ENCODE measurements at places on chromosomes 13 and 19. TPM values are rescaled to one million over a fixed set of nuclear protein-coding genes. Genes with fewer than 3 reads are reported as not detected.

HSPB6 gene
- 1.4 TPM for total RNA-seq

NALCN gene
- not detected for total RNA-seq

- DNase-seq: no peak
Observed at GRCh38 chr19:38211766-38212165, 12.3 kb downstream of the DPF1 start.

EFNB2 gene
- 0.24 TPM for total RNA-seq

LGALS14 gene
- 4.3 TPM for total RNA-seq

DNA sequence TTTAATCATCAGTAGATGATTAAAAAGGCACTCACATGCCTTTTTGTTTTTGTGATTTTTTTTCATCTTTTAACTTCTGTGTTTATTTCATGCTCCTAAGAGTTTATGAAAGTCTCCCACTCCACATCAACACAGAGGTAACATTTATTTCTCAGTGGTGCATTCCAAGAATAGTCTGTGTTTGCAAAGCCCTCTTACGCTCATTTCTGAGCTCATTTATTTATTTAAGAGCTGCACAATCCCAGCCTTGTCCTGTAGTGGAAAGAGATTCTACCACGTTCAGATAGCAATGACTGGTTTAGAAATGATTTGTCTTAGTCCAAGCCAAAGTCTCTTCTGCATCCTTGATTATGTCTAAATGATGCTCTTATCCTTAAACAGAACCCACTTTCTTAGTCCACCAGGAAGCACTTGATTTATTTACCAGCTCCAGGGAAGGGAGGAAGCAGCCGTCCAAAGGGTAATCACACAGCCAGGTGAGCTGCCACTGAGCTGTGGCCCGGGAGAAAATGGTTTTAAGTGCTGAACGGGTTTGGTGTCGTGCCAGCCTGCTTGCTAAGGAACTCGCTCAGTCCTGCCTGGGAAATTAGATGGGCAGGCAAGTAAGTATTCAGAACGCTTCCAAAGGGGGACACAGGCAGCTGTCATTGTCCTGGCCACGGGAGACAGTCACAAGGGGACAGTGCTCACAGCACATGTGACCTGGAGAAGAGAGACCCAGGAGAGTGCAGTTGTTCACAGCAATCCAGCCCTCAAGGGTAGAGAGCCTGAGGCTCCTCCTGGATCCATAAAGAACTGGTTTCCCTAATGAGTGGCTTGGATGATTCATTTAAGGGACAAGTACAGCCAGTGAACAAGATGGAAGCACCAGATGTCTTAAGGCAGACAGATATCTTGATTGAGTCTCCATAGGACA lies 131.8 kb upstream of the WASF3 start:
- DNase-seq: no peak

GRCh38 chr19:43618921-43619261 lies 538 bp downstream of the ZNF428 start:
- peak; percentile 58 for DNase-seq

- DNase-seq: no peak
Observed at GRCh38 chr19:44566984-44567383, 37.5 kb upstream of the CEACAM20 start.

- DNase-seq: no peak
Observed at GRCh38 chr13:52421216-52421615, 15.2 kb upstream of the THSD1 start.

GRCh38 chr19:14516746-14517438 lies 1.3 kb downstream of the DNAJB1 start:
- DNase-seq: no peak

ZNF560 gene
- total RNA-seq: 0.96 TPM

GRCh38 chr13:26985285-26985878 lies 186.2 kb downstream of the USP12 start:
- DNase-seq: peak; percentile 68

DNA sequence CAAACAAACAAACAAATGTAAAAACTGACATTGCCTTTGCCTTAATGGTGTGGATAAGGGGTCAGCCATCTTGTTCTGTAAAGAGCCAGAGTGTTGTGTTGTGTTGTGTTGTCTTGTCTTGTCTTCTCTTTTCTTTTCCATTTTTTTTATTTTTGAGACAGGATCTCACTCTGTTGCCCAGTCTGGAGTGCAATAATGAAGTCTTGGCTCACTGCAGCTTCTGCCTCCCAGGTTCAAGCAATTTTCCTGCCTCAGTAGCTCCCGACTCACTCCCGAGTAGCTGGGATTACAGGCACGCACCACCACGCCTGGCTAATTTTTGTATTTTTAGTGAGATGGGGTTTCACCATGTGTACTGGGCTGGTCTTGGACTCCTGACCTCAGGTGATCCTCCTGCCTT lies 27.8 kb downstream of the TIMM13 start:
- no peak for DNase-seq

BRCA2 gene
- 36.9 TPM for total RNA-seq

- no peak for DNase-seq
Observed at GRCh38 chr13:33401238-33401637, 115.7 kb upstream of the STARD13 start.

DNA sequence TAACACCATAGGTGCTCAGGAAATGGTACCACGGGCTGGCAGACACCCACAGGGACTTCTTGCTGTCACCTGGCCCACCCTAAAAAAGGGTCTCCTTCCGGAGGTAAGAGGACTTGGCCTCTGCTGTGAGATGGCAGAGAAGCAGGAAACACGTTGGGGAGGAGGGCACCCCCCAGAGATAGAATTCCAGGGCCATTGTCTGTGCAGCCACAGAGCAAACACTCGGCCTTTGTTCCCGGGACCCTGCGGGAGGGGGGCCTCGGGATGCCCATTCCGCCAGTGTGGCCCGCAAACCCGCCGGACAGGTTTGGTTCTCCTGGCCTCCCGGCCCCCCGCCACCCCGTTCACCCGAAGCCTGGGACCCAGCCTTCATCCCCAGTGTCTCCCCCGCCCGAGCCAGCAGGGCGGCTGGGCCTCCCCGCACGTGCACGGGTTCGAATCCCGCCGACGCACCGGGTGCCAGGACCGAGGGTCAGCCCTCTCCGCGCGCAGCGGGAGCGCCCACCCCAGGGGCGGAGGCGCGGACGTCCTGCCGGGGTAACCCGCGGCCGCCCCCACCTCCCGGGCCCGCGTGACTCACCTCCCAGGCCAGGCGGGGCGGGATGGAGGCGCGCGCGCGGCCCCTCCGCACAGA lies 714 bp downstream of the PLPP2 start:
- DNase-seq: peak; percentile 33

DNA sequence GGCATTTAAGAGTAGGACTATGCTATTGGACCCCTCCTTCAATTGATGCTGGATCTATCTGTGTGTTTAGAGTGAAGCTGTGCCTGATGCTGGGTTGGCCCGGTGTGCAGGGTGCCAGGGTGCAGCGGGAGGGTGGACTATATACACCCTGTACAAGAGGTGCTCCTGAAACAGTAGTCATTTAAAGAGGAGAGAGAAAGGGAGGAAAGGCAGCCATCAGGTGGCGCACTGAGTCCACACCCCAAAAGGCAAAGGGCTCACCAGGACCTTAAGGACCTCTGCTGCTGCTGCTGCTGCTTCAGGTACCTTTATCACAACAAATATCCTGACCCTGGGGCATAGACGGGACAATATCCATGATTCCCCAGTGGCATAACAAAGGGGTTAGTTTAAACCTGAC lies 39.4 kb downstream of the ZNF136 start:
- DNase-seq: peak; percentile 66

GRCh38 chr19:3196933-3197205 lies 11.1 kb downstream of the NCLN start:
- no peak for DNase-seq

GRCh38 chr19:57786286-57786685 lies 16.8 kb downstream of the ZNF586 start:
- no peak for DNase-seq

GRCh38 chr13:28282451-28282850 lies 144.1 kb downstream of the PAN3 start:
- no peak for DNase-seq

Data from activated T-cell treated with anti-CD3 and anti-CD28 coated beads, Interleukin-2, amount 50 U/mL, for 72 hours (primary cell).